Natural killer cell (primary cell): ENCODE measurements at places on chromosomes 2 and 18. TPM values are rescaled to one million over a fixed set of nuclear protein-coding genes. Genes with fewer than 3 reads are reported as not detected.

SERPINB7 gene
- not detected for total RNA-seq

ANKRD30B gene
- total RNA-seq = not detected

- no peaks in the 10 kb centered on the region for H3K36me3 ChIP-seq
- H3K4me3 ChIP-seq = no peak overlapping the region
- no peak for DNase-seq
- H3K27me3 ChIP-seq = peaks cover under 1% of the 10 kb centered on the region
- no peak overlapping the region for H3K27ac ChIP-seq
These were observed 214.4 kb upstream of the SP5 start for GRCh38 chr2:170500770-170501169.

GRCh38 chr2:148607566-148607965, 37.0 kb upstream of the EPC2 start:
- no peaks in the 10 kb centered on the region for H3K4me1 ChIP-seq
- no peak for DNase-seq
- H3K27me3 ChIP-seq = no peaks in the 10 kb centered on the region
- H3K4me3 ChIP-seq = no peak overlapping the region

- H3K27me3 ChIP-seq = no peaks in the 10 kb centered on the region
- no peaks in the 10 kb centered on the region for H3K4me1 ChIP-seq
- DNase-seq = no peak
- H3K4me3 ChIP-seq = no peak overlapping the region
- H3K36me3 ChIP-seq = no peaks in the 10 kb centered on the region
- no peak overlapping the region for H3K27ac ChIP-seq
These were observed 35.8 kb upstream of the DOK6 start for GRCh38 chr18:69364930-69365329.

DNA sequence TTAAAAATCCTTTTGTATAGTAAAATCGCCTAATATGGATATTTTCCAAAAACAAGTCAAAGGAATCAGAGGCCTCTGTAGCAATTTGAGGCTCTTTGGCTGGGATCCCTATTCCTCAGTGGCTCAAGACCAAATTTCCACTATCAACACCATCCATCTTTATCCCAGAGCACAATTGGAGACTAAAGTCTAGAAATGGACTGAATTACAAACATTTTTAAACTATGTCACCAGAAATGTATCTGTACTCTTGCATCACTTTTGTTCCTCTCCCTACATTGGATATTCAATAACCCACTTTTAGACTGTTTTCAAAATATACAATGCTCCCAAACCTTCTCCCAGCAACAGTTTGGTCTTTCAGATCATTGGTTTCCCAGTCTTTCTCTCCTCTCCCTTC, 140.4 kb upstream of the KLHL29 start:
- no peak for DNase-seq
- no peaks in the 10 kb centered on the region for H3K27me3 ChIP-seq
- H3K27ac ChIP-seq = no peak overlapping the region
- no peaks in the 10 kb centered on the region for H3K4me1 ChIP-seq
- H3K4me3 ChIP-seq = no peak overlapping the region
- H3K36me3 ChIP-seq = no peaks in the 10 kb centered on the region
